ENCODE measurements at places on chromosomes 6 and 20. TPM values are rescaled to one million over a fixed set of nuclear protein-coding genes. Genes with fewer than 3 reads are reported as not detected.

- no peak for DNase-seq
Observed at GRCh38 chr6:167839343-167839742, 12.6 kb downstream of the AFDN start.

DNA sequence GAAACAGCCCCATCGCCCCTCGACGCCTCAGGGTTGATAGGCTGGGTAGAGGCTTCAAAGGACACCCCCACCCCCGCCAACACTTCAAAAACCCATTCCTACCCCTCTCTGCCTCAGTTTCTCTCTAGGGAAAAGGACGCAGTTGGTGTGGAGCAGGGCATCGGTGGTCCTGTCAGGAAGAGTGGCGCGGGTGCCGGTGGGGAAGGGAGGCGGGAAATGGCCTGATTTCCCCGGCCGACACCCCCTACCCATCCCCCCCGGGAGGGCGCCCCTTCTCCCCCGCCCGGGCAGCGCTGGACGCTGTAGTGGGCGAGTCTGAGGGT, 367 bp downstream of the NRSN2 start:
- DNase-seq, result no peak

DNA sequence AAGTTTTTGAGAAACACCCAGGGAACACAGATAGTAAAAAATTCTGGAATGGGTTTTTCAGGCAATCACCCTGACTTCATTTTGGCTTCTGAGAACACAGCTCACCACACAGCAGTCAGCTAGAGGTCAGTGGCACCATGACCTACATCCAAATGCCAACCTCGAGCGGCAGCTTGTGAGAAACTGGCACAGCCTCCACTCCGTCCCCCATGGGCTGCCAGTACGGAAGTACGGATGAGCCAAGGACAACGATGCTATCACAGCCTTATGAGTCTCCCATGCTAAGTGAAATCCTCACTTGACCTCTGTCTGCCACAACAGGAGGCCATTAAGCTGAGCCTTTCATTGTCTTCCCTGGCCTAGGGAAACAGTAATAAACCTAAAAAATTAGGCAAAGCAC, 32.0 kb downstream of the KIF16B start:
- no peak for DNase-seq

The F13A1 gene
- total RNA-seq, result 529 TPM

The LAMA4 gene
- total RNA-seq, result 189 TPM

The TMEM217 gene
- total RNA-seq, result 1.1 TPM

DNA sequence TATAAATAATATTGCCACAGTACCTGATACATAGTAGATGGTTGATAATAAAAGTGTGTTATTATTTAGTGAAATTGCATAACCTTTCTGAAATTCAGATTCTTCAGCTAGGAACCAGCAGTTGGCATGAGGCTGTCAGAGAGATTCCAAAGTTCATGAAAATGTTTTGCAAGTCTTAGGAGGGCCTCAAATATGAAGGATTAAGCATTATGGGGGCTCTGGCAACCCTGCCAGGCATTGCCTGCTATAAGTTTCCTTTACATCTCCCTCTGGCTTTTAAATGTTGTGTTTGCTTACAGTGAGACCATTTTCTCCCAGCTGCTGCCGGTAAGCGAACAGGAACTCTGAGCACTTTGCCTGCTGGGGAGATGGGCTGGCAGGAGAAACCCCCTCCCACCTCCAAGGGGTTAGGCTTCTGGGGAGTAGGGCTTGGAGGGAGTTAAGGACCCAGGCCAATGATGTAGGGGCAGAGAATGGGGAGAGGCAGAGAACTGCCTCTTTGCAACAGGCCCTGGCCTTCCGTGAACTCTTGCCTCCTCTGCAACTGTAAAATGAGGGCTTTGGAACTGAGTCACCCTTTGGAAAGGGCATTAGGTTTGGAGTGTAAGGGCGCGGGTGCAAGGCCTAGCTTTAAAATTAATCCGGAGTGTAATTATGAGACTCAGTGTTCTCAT, 33.2 kb upstream of the KIF3B start:
- no peak for DNase-seq
